Sigmoid colon (tissue), 7 donors: ENCODE measurements at places on chromosomes 2 and 18. TPM values are rescaled to one million over a fixed set of nuclear protein-coding genes. Genes with fewer than 3 reads are reported as not detected.

- peak; percentile 76 for DNase-seq
These were observed 423 bp upstream of the TTC27 start for GRCh38 chr2:32627441-32627813.

Gene VWA3B
- 1.2 TPM for polyA plus RNA-seq

GRCh38 chr2:101337877-101338276, 29.4 kb upstream of the RNF149 start:
- no peak for DNase-seq

Gene FBXO15
- 0.87 TPM for polyA plus RNA-seq

Gene FAM237A
- polyA plus RNA-seq, result not detected

- DNase-seq, result no peak
These were observed 22.7 kb downstream of the EPC2 start for GRCh38 chr2:148667113-148667836.

DNA sequence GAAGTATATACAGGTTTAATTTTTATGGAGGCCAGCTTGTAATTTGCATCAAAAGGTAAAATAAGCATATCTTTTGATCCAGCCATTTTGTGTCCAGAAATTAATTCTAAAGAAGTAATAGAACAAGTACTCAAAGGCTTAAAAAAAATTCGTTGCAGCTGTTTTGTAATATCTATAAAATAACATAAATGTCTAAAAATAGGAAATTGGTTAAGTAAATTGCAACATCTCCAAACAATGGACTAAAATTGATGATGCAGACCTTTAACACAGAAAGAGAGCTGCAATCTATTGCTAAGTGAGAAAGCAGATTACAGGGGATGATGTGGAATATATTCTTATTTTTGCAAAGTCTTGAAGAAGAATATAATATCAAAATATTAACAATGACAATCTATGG, 19.4 kb downstream of the AAK1 start:
- DNase-seq, result no peak

GRCh38 chr18:47343291-47343690, 91.8 kb upstream of the SKOR2 start:
- no peak for DNase-seq

DNA sequence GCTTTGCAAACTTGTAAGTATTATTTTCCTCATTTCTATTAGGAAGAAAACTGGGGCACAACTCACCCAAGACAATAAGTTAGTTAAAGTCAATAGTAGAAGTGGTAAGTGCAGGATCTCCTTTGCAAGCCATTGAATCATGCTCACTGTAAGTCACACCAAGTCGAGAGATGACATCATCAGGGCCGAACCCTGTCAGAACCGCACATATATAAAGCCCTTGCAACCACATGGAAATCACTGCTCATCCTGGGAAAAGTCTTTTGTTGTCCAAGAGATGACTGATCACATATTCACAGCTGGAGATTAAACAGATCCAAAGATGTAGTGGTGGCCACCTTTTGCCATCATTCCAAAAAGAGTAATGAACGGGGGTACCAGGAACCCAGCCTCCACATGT, 484.8 kb upstream of the ID2 start:
- DNase-seq, result no peak

- DNase-seq, result no peak
These were observed 111.7 kb downstream of the CHST9 start for GRCh38 chr18:27073404-27073830.

- DNase-seq, result no peak
These were observed 479.4 kb downstream of the METTL4 start for GRCh38 chr18:2091937-2092336.

- no peak for DNase-seq
These were observed 48.2 kb downstream of the ATP9B start for GRCh38 chr18:79117385-79117784.

DNA sequence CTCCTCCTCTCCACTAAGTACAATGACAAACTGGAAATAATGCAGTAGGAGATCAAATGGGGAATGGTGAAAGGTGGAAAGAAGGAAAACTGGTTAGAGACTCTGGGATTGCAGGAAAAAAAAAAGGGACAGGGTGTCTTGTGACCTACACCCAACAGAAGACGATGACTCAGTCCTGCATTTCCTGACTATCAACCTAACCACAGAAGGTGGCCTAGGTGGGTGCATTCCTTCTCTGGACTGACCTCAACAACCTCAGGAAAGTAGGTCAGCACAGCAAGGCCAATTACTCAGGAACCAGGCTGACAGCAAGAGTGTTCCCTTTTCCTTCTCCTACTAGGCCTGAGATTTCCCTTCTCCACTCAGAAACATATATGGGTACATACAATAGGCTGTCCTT, 1386.4 kb upstream of the ZEB2 start:
- no peak for DNase-seq

Gene CGREF1
- polyA plus RNA-seq, result 2.6 TPM

DNA sequence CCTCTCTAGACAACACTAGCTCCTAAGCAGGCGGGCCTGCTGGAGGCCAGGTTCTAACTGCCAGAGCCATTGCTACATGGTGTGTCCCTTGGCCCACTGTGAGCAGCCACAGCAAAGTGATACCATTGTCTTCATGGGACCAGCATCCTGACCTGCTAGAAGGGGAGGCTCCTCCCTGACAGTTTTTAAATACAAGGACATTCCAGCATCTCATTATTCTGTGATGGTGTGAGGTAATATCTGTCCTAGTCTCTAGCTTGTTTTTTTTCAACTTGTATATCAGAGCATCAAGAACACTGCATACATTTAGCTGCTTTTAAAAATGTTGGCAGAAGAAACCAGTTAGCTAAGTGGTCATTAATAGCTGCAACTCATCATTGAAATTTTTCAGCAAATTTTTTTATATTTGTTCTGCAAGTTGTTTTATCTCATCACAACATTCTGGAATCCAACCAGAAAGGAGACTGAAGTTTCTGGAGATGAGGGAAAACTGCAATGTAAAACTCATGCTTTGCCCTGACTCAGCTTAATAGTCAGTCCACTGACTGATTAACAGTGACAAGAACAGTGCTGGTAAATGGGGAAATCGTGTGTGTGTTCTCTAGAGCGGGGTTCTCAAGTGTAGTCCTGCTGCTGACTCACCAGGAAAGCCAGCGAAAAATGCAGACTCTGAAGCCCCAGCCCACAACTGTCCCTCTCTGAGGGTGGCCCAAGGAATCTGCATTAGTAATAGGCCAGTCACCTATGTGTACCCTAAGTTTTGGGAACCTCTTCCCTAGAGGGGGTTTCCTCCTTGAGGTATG, 17.8 kb downstream of the MAPRE3 start:
- DNase-seq, result no peak

Gene TLX2
- 1.0 TPM for polyA plus RNA-seq

Gene SP5
- polyA plus RNA-seq, result 0.69 TPM

DNA sequence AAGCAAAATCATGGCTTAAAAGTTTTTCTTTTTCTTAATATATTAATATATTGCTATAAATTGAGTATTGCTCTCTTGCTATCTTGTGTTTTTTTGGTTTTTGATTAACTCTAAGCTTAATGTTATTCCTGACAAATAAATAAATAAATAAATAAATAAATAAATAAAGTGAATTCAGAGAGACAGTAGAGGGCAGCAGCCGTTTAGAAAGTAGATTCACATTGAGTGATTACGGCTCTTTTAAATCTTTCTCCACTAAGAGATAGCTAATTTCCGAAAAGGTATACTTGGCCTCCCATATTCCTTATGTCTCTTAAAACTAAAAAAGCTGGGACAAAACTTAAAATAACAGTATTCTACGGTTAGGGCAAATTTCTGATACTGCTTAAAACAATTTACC, 34.3 kb downstream of the MSH2 start:
- DNase-seq, result no peak

Gene DSG4
- polyA plus RNA-seq, result not detected

- DNase-seq, result no peak
These were observed 115.3 kb upstream of the SCN7A start for GRCh38 chr2:166609183-166609959.

DNA sequence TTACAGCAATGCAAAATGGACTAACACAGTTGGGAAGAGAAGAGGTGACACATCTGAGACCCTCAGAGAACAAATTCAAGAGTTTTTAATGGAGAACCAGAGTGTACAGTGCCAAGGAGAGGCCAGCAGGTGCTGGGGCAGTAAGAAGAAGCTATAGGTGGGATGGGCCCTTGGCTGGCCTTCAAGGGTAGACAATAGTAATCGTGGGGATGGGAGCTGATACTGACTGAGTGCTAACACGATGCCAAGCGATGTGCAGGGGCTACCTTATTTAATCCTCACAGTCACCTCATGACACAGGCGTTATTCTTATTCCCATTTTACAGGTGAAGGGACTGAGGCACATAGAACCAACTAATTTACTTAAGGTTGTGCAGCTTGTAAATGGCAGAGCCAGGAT, 131.9 kb upstream of the ID2 start:
- no peak for DNase-seq

DNA sequence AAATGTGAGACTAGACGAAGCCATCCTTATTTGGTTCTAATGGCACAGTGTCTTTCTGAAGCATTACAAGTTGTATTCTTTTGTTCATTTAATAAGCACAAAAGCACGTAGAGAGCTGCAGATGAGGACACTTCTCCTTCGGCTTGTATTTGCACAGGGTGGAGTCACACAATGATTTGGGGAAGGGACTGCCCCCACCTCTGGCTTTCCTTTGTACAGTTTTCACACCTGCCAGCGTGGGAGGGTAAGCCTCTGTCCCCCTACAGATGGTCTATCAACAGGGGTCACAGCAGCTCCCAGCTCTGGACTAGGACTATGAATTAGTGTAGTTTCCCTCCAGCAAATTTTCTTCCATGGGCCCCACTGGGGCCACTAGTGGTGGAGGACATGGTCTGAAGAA, 108.2 kb upstream of the KLHL14 start:
- no peak for DNase-seq

DNA sequence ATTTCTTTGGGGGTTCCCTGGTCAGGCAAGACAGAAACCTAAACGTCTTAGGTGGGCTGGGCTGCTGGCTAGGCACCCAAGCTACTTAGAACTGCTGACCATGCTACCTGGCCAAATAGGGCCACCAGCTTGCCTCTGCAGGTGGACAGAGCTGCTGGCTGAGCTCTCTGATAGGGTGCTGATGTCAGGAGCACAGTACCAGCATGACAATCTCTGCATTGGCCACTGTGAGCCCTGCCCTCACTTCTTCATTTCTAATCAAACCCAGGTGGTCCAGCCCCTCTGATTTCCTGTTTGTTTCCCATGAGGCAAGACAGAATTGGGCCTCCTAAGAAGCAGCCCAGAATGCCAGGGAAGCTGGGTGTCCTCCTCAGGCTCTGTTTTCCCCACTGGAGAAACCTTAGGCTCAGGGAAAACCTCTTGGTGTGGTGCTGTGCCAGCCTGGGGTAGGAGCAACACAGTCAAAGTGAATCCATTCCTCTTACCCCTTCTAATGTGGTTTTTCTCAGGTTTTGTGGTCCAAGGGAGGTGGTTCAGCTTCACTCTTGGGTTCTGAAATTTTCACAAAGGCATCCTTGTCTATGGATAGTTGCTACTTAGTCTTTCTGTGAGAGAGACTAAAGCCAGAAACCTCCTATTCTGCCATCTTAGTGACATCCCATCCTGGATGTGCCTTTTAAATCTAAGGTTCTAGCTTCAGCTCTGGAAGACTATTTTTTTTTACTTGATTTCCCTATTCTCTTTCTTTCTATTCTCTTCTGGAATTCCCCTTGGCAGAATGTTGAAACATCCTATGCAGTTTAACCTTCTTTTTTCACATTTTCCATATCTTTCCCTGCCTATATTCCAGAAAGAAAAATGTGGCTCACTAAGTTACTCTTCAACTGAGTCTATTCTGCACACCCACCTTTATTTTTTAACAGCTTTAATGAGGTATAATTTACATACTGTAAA, 15.2 kb downstream of the SP100 start:
- DNase-seq, result no peak

Gene LIMS2
- 17.4 TPM for polyA plus RNA-seq

- no peak for DNase-seq
These were observed 939.2 kb upstream of the NRXN1 start for GRCh38 chr2:51971136-51971535.

DNA sequence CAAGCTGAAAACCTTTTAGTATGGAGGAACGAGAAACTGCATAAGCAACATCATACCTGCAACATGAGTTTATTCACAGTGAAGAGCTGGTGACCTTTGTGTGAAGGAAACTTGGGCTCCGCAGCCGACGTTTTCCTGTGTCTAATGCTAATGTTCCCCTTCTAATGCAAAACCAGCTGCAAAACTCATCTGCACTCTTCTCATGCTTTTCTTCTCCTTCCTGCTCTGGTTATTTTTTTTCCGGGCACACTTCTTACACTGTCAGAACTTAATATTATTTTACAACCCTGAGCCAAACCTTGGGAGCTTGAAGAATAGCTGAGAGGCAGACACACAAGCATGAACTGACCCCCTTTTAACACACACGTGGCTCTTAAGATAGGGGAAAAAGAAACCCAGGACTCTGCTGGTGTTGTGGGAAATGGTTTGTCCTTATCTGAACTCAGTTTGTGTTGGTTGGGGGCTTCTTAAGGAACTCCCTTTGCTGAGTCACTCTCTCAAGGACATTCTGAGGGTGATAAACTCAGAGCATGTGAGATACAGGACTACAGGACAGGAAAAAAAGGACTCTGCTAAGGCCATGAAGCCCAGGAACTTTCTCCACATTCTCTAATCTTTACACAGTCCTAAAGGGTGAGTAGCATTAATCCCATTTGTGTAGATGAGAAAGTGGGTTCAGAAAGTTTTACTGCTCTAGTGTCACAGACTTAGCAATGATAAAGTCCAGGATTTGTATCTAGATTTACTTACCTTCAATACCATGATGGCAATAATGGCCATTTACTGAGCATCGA, 439.3 kb upstream of the TRIB2 start:
- DNase-seq, result no peak

- no peak for DNase-seq
These were observed 16.3 kb downstream of the ODC1 start for GRCh38 chr2:10431797-10432196.
